ENCODE measurements at places on chromosomes 3 and 15.

DNA sequence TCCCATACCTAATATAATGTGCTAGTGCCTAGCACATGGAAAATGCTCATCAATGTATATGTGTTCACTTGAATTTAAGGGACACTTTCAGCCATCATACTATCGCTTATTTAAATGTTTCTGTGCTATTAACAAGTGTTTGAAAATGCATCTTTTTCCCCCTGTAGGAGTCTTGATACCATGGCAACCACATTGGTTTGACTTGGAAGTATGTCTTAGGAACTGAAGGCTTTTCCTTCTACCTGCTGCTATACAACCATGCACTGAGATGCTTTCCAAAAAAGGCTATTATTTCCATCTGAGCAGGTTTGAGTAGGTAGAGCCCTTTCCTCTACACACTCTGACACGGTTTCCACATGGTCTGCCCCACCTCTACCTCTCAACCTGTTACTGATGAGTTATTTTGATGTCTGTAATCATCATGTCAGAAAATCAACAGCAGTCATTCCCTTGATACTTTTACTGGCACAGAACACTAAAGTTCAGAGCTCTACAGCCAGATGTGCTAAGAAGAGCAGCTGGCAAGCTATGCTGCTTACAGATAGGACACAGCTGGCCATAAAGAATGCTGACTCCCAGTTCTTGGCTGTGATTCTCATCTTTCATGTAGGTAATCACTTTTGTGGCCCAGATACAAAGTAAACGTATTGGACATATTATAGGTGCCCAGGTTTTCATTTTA, 59.3 kb downstream of the RYR3 start:
- no peak for DNase-seq

- peak; percentile 46 for DNase-seq
These were observed 101.3 kb downstream of the SENP2 start for GRCh38 chr3:185687271-185687878.

DNA sequence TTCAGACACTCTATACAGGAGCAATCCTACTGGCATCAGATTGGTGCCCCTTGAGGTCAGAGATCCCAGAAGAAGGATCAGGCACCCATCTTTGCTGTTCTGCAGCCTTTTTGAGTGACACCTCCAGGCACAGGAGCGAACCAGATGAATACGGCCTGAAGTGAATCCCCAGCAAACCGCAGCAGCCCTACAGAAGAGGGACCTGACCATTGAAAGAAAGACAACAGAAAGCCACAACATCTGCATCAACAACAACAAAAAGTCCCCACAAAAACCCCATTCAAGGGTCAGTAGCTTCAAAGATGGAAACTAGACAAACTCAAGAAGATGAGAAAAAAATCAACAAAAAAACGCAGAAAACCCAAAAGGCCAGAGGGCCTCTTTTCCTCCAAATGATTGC, 130.4 kb downstream of the PPM1L start:
- no peak for DNase-seq

DNA sequence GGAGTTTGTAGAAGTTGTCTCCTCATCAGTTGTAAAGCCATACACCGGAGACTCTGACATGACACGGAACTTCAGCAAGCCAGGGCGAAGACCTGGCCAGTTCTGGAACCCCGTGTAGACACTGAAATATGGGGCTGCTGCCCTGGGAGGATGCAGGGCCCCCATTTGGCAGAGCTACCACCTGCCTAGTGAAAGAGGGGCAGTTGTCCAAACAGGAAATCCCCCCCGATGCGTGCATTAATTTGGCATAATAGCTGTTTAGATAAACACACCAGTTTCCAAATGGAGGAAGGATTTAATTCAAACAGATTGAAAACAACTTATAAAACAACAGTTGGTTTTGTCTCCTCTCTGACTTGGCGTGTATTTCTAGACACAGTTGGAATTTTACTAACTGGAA, 357.2 kb downstream of the GABRG3 start:
- DNase-seq, result no peak

DNA sequence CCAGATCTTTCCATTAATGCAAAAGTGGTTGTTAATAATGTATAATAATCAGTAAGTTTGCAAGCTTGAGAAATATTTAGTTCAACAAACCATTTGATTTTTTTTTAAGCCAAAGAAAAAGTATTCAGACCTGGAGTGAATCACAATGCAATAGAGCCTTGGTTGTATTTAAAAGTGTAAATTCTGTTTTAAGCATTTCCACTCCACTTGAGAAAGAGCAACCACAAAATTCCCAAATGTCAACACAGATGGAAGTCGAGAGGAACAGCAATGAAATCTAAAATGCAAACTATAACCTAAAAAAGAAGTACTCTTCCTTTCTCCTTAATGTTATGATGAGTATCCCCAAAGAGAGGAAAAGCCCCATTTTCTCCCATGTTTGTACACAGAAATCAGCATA, 20.2 kb downstream of the GBE1 start:
- DNase-seq, result peak; percentile 68

GRCh38 chr3:182485301-182485700, 308.0 kb upstream of the ATP11B start:
- no peak for DNase-seq
